ENCODE measurements at places on chromosomes 1 and 21. TPM values are rescaled to one million over a fixed set of nuclear protein-coding genes. Genes with fewer than 3 reads are reported as not detected.

Gene ZNF684
- 3.3 TPM for total RNA-seq

Gene OR14K1
- total RNA-seq = 0.11 TPM

Gene ADAMTS4
- total RNA-seq = 10.0 TPM

Gene TLR5
- total RNA-seq = 0.43 TPM

Gene SESN2
- total RNA-seq = 7.3 TPM

Gene CLIC6
- not detected for total RNA-seq

Gene RNF19B
- total RNA-seq = 12.1 TPM

Gene KCND3
- total RNA-seq = 0.09 TPM

Gene EFNA4
- total RNA-seq = 15.3 TPM

Gene LY9
- not detected for total RNA-seq

Gene NIBAN1
- 1.1 TPM for total RNA-seq

Gene SDF4
- total RNA-seq = 79.1 TPM

Gene WLS
- 25.6 TPM for total RNA-seq

Gene TNFRSF25
- 6.7 TPM for total RNA-seq

Gene LPAR3
- total RNA-seq = 0.11 TPM

Gene S100A9
- not detected for total RNA-seq

Gene PADI3
- not detected for total RNA-seq

Gene FCER1A
- not detected for total RNA-seq

Gene SLC6A9
- total RNA-seq = 0.09 TPM

Gene CYP4A22
- not detected for total RNA-seq

Gene KRTAP7-1
- total RNA-seq = not detected

Gene HES3
- total RNA-seq = not detected

Gene ACOT11
- total RNA-seq = 2.6 TPM

Measured in dermis lymphatic vessel endothelial cell (primary cell).